ENCODE measurements at places on chromosomes 1 and 21. TPM values are rescaled to one million over a fixed set of nuclear protein-coding genes. Genes with fewer than 3 reads are reported as not detected.

GRCh38 chr1:55986003-55986402 lies 593.4 kb downstream of the PLPP3 start:
- no peak for DNase-seq

GRCh38 chr21:32728456-32728839 lies 635 bp upstream of the SYNJ1 start:
- no peak for DNase-seq

GRCh38 chr1:2595261-2595811 lies 8.8 kb downstream of the PRXL2B start:
- no peak for DNase-seq

GRCh38 chr21:22343303-22343702 lies 1345.1 kb downstream of the NCAM2 start:
- DNase-seq = no peak

DNA sequence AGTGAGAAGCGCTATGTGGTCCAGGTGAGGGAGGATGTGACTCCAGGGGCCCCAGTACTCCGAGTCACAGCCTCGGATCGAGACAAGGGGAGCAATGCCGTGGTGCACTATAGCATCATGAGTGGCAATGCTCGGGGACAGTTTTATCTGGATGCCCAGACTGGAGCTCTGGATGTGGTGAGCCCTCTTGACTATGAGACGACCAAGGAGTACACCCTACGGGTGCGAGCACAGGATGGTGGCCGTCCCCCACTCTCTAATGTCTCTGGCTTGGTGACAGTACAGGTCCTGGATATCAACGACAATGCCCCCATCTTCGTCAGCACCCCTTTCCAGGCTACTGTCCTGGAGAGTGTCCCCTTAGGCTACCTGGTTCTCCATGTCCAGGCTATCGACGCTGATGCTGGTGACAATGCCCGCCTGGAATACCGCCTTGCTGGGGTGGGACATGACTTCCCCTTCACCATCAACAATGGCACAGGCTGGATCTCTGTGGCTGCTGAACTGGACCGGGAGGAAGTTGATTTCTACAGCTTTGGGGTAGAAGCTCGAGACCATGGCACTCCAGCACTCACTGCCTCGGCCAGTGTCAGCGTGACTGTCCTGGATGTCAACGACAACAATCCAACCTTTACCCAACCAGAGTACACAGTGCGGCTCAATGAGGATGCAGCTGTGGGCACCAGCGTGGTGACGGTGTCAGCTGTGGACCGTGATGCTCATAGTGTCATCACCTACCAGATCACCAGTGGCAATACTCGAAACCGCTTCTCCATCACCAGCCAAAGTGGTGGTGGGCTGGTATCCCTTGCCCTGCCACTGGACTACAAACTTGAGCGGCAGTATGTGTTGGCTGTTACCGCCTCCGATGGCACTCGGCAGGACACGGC lies 2.2 kb downstream of the CELSR2 start:
- no peak for DNase-seq

DNA sequence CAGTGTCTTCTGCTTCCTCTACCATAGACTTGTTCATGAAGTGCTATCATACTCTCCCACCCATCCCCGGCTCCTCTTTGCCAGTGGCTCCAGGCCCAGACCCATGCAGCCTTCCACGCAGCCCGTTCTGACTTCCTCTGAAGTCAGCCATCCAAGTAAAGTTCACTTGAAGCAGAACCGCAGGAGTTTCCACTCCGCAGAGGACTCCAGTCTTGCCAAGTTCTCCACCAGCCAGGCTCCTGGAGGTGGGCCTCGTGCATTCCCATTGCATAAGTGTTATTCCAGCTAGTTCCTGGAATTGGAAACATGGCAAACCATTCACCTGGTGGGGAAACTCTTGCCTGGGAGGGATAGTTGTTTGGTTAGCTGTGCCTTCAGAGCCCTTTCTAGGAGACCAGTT lies 185.1 kb downstream of the PLPP3 start:
- DNase-seq = no peak

DNA sequence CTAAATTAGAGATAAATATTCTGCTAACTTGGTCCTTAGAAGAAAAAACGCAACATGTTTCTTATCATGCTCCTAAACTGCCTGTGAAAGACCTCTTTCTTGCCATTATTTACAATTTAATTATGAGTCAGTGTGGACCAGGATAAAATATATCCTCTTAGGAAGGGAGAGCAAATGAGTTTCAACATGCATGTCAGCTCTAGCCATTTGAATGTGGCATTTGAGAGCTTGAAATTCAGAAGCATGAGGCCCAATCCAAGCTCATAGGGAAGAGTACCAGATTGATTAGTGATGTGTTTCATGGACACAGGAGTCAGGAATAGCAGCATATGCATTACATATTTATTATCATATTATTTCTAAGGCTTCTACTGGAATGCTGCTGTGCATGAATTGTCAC lies 39.3 kb downstream of the TBX15 start:
- no peak for DNase-seq

The PTBP2 gene
- total RNA-seq = 5.9 TPM

The OVAAL gene
- total RNA-seq = not detected
